ENCODE measurements at places on chromosomes 5 and 9. TPM values are rescaled to one million over a fixed set of nuclear protein-coding genes. Genes with fewer than 3 reads are reported as not detected.

The RAB3C gene
- not detected for total RNA-seq

The G3BP1 gene
- 118 TPM for total RNA-seq

The CHSY3 gene
- 3.7 TPM for total RNA-seq

The UNC5A gene
- total RNA-seq = 0.32 TPM

The IL13 gene
- total RNA-seq = not detected

The CENPH gene
- 19.5 TPM for total RNA-seq

The MYMK gene
- 1.0 TPM for total RNA-seq

The ANKRD31 gene
- total RNA-seq = under 0.01 TPM

The ARSI gene
- total RNA-seq = 14.1 TPM

The SLC6A18 gene
- not detected for total RNA-seq

The ANXA1 gene
- total RNA-seq = 74.1 TPM

The FOXI1 gene
- total RNA-seq = not detected

The RPS23 gene
- 4,424 TPM for total RNA-seq

The AGXT2 gene
- not detected for total RNA-seq

The NOXA1 gene
- 0.26 TPM for total RNA-seq

The BNC2 gene
- total RNA-seq = 27.3 TPM

The MEF2C gene
- 4.5 TPM for total RNA-seq

The MZB1 gene
- not detected for total RNA-seq

The PCSK5 gene
- 6.7 TPM for total RNA-seq

The IFNA21 gene
- total RNA-seq = not detected

The ACSL6 gene
- total RNA-seq = not detected

The DNAJA1 gene
- total RNA-seq = 149 TPM

The BHMT2 gene
- 1.2 TPM for total RNA-seq

The PCDHGC4 gene
- total RNA-seq = 0.13 TPM

The LCN10 gene
- not detected for total RNA-seq

The ADGRD2 gene
- total RNA-seq = not detected

The FCN2 gene
- not detected for total RNA-seq

The PCA3 gene
- not detected for total RNA-seq

The KCNV2 gene
- not detected for total RNA-seq

The C5orf63 gene
- 3.9 TPM for total RNA-seq

The RNF180 gene
- 2.6 TPM for total RNA-seq

The EIF4EBP3 gene
- 2.1 TPM for total RNA-seq
